NCI-H1105 (cell line): ENCODE measurements at places on chromosomes 12 and 14.

GRCh38 chr12:14387219-14387871 lies 21.9 kb downstream of the ATF7IP start:
- no peak for DNase-seq

GRCh38 chr12:103561174-103561573 lies 25.9 kb upstream of the STAB2 start:
- DNase-seq, result no peak

DNA sequence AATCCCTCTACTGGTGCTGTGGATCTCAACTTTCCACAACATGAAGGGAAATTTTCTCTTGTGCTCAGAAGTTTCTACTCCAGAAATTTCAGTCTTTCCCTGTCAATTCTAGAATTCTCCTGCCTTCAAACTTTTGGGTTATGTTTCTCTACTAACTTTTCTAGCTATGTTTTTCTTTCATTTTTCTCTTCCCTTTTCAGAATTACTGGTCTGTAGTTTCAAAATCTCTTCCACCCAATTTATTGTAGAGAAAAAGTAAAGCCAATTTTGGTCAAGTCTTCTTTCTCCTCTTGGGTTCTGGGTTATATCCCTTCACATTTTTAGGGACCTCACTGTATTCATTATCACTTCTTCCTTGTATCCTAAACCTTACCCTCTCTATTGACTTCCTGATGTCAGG lies 18.9 kb downstream of the CNTN1 start:
- no peak for DNase-seq

GRCh38 chr14:76257842-76258397 lies 106.2 kb downstream of the GPATCH2L start:
- DNase-seq, result no peak

GRCh38 chr14:73146111-73146510 lies 9.8 kb downstream of the PSEN1 start:
- no peak for DNase-seq

DNA sequence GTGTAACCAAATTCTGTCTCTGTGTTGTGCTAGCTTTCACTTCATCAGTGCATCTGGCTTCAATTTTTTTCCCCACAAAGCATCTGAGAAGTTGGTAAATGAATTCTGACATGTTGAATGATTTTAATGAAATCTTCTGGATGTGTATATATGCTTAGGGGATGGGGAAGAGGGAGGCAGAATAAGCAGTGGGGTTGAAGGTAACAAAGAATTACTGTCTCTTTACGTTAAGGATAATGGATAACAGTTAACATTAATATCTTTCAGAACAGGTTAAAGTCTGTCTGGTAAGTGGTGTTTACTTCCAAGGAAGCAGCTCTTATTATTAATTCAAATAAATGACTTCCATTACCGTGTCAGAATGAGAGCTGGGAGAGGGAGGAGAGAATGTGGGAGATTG lies 261.7 kb downstream of the ERC1 start:
- DNase-seq, result no peak

GRCh38 chr12:117038023-117038680 lies 61.1 kb downstream of the TESC start:
- no peak for DNase-seq

DNA sequence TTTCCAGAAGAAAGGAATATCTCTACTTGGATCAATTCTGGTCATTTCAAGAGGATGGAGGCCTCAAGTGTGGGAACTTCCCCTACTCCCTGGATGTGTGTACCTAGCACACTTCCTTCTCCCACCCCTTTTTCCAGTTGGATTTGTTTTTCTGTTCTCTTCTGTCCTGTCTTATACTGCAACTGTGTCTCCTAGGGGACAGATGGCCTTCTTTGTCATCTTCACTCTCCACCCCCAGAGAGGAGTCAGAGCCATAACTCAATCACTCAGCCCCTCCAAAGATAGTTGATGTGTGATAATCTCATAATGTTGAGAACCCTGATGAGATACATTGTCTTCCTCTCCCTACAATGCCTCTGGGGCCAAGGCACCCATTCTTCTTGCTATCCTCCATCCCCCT lies 2.1 kb upstream of the DTX3 start:
- no peak for DNase-seq

GRCh38 chr12:80946591-80946990 lies 8.9 kb upstream of the LIN7A start:
- DNase-seq, result no peak

DNA sequence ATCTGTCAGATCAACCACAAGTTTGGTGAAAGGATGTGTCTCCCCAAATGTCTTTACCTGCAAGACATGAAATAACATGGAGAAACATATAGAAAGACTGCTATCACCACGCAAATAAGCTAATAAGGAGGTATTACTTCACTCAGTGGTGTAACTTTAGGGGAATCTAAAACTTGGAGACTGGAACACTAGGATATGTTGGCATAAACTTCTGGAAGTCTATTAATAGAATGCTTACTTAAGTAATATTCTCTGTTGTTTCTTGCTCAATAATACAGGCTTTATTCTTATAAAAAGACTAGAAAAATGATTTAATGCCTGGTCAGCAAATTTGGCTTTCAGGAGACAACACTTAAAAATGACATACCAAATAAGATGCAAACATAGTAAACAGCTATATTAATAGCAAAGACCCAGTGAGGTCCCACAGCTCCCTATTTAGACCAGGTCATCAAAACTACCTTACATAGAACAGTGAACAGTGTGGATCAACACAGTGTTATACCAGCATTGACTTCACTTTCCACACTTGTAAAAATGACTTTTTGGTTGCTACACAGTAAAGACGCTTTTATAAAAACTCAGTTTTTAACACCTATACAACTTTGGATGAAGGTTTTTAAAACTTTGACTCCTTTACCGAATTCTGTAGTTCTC lies 18.9 kb upstream of the HAL start:
- DNase-seq, result no peak

- no peak for DNase-seq
These were observed 249.8 kb upstream of the SFSWAP start for GRCh38 chr12:131461096-131461495.

GRCh38 chr14:64604001-64604400 lies 54.2 kb downstream of the PPP1R36 start:
- DNase-seq, result no peak

- DNase-seq, result no peak
These were observed 160.8 kb upstream of the KRR1 start for GRCh38 chr12:75672200-75672599.

DNA sequence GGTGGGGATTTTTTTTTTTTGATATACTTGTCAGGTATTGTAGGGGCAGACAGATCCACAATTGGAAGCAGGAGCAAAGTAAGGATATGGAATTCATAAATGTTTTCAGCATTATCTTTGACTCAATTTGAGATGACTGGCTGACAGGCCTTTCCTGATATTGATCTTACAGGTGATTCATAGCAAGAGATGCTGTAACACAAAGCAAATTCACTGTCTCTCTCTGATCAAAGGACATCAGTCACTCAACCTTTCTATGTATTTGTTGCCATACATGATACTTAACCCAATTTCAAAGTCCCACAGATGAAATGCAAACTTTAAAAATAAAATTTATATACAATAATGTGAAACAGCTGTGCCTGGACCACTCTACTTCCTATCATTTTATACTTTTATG lies 1506.9 kb downstream of the AACS start:
- no peak for DNase-seq

- DNase-seq, result no peak
These were observed 40.6 kb upstream of the LRTM2 start for GRCh38 chr12:1779783-1780182.

DNA sequence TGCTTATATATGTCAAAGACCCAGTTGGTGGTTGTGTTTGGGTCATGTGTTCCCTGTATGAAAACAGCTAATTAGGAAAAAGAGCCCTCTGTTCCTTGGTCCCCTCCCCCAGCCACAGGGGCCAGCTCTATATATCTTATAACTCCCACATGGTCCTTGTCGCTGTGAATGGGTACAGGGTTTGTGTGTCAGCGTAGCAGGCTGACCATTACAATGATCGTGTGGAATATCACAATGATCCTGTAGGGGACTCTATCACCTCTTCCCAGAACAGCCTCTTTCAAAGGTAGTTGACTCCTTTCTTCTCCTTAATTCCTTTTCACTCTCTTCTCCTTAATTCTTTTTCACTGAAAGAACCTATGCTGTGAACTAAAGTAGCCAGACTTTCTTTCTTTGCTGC lies 51.6 kb upstream of the RIC8B start:
- no peak for DNase-seq

DNA sequence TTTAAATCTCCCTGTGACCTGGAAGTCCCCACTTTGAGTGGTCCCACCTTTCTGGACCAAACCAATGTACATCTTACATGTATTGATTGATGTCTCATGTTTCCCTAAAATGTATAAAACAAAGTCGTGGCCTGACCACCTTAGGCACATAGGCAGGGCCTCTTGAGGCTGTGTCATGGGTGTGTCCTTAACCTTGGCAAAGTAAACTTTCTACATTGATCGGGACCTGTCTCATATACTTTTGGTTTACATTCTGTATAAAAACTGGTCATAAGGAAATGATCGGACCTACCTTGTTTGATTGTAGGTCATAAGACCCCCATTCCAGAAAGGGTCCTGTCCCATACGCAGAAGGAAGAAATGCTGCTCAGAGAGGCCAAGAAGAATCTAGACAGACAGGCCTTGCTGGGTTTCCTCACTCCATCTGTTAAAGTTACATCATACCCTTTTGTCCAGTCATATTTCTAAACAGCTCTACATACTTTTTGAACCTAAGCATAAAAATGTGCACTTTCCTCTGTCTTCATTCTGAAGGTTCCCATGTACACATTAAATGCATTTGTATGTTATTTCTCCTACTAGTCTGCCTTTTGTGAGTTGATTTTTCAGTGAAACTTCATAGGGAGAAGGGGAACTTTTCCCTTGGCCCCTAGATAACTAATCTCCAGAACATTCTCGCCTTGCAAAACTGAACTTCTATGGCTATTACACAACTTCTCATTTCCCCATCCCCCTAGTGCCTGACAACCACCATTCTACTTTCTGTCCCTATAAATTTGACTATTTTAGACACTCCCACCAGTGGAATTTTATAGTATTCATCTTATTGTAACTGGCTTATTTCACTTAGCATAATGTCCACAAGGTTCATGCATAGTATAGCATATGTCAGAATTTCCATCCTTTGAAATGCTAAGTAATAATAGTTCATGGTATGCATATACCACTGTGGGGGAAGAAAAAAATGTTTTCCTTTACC lies 30.2 kb upstream of the CPM start:
- no peak for DNase-seq

- no peak for DNase-seq
These were observed 32.1 kb upstream of the GSG1 start for GRCh38 chr12:13135371-13136178.

DNA sequence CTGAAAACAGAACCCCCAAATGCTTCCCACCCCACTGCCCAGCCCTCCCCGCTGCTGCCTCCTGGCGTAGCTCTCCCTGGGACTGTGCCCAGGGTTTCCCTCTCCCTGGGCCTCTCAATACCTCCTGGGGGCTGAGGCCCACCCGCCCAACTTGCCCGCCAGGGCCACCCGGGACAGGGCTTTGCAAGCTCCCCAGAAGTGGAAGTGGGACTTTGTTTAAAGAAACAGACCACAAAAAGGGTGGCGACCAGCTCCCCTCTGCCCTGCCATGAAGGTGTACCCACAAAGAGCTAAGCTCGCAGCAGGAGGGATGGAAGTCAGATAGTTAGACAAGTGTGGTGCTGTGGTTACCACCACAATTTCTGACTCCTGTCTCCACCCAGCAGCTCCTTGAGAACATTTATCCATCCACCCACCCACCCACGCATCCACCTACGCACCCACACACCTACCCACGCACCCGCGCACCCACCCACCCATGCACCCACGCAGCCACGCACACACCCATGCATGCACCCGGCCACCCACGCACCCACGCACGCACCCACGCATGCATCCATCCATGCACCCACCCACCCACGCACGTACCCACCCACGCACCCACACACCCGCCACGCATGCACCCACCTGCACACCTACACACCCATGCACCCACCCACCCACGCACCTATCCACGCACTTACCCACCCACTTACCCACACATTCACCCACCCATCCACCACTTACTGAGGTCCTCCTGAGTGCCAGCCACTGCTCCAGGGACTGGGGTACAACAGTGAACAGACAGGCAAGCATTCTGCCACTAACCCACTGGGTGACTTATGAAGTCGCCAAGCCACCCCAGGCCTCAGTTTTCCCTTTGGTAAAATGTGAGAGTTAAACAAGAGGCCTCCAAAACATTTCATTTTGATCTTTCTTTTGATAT lies 127.3 kb downstream of the SCARB1 start:
- no peak for DNase-seq

GRCh38 chr12:57213058-57213715 lies 3.4 kb upstream of the NXPH4 start:
- DNase-seq, result peak; percentile 70

GRCh38 chr14:36233217-36233616 lies 56.7 kb upstream of the PTCSC3 start:
- no peak for DNase-seq

DNA sequence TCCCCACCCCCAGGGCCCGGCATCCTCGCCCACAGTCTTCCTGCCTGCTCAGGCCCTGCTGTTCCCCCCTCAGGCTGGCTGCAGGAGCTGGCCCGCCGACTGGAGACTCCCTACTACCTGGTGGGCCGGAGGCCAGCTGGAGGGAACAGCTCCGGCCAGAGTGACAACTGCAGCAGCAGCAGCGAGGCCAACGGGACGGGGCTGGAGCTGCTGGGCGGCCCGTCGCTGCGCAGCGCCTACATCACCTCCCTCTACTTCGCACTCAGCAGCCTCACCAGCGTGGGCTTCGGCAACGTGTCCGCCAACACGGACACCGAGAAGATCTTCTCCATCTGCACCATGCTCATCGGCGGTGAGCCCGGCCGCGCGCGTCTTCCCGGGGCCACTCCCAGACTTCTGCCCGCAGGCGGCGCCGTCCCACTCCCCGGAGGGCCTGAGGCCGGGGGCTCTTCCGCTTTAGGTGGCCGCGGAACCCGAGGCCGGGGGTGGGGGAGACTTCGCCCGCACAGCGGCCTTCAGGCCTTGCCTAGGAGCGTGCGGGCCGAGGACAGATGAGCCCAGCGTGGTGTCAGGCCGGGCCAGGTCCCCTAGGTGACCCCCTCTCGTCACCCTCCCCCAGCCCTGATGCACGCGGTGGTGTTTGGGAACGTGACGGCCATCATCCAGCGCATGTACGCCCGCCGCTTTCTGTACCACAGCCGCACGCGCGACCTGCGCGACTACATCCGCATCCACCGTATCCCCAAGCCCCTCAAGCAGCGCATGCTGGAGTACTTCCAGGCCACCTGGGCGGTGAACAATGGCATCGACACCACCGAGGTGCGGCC lies 10.2 kb downstream of the KCNH3 start:
- no peak for DNase-seq

- DNase-seq, result no peak
These were observed 4.3 kb downstream of the SPTLC2 start for GRCh38 chr14:77612011-77612620.

DNA sequence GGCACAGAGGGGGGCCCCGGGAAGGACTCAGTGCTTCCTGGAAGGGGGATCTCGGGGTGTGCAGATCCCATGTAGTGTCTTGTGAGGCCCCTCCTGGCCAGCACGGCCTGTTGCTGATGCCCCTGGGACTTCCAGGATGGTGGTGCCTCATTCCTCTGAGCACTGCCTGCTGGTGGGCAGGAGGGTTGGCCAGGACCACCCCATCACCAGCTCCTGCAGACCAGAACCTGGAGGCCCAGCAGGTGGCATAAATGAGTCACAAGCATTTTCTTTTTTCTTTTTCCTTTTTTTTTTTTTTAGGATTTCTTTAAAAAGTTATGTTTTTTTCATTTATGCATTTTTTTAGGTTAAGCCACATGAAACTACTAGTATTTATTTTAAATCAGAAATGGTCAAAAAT lies 8.0 kb downstream of the MMP17 start:
- no peak for DNase-seq

- DNase-seq, result no peak
These were observed 54.1 kb downstream of the CEP83 start for GRCh38 chr12:94405413-94406116.
